CD14-positive monocyte (primary cell): ENCODE measurements at places on chromosomes 4 and X. TPM values are rescaled to one million over a fixed set of nuclear protein-coding genes. Genes with fewer than 3 reads are reported as not detected.

Gene PIR
- 0.05 TPM in 1 of 2 replicates, not detected in the other for polyA plus RNA-seq

- H3K4me1 ChIP-seq = no peaks in the 10 kb centered on the region
- H3K27ac ChIP-seq = no peak overlapping the region
- no peak for DNase-seq
- no peaks in the 10 kb centered on the region for H3K36me3 ChIP-seq
Measured at GRCh38 chr4:151600432-151600831, 160.4 kb downstream of the GATB start.

DNA sequence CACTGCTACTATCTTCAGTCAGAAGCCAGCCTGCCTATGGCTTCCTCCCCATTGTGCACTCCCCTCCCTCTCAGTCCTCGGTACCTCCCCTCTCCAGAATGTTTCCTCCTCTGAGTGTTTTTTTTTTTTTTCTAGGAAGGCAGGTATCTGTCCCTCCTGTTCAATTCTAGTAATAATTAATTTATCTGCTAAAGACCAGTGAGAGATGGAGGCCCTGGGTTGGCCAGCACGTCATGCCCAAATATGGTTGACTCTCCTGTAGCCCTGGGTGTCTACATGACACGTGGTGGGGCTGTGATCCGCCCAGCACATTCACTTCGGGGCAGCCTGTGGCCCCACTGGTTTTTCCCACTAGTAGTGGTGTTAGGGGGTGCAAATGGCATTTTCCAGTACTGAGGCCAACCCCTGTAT, 1.8 kb downstream of the FLNA start:
- no peak overlapping the region for H3K4me3 ChIP-seq
- DNase-seq = no peak
- H3K27ac ChIP-seq = peak overlapping the region; percentile 78
- peaks cover 4% of the 10 kb centered on the region for H3K36me3 ChIP-seq

DNA sequence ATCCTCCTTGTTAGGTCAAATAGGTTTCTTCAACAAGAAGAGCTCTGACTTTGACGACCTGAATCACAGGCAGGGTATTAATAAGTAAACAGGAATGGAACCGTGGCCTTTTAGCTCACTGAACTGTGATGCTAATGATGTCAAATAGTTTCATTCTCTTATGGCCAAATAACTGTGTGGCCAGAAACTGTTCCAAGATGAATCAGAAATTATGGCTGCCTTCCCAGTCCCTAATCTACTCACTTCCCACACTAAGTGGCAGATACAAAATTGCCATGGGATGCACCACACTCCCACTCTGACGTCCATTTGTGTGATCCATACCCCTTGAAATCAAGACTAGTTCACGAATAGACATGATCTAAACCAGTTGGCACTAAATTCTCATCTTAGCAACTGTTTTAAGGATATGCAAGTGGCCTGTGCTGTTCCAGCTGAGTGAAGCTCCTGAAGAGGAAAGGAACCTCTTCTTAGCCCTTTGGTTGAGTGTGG, 455.4 kb downstream of the IL15 start:
- H3K36me3 ChIP-seq = no peaks in the 10 kb centered on the region
- H3K27me3 ChIP-seq = no peaks in the 10 kb centered on the region
- DNase-seq = no peak
- H3K27ac ChIP-seq = no peak overlapping the region
- H3K4me3 ChIP-seq = no peak overlapping the region
- no peaks in the 10 kb centered on the region for H3K4me1 ChIP-seq

Gene PORCN
- 10.5 and 15.6 TPM in 2 replicates for polyA plus RNA-seq

DNA sequence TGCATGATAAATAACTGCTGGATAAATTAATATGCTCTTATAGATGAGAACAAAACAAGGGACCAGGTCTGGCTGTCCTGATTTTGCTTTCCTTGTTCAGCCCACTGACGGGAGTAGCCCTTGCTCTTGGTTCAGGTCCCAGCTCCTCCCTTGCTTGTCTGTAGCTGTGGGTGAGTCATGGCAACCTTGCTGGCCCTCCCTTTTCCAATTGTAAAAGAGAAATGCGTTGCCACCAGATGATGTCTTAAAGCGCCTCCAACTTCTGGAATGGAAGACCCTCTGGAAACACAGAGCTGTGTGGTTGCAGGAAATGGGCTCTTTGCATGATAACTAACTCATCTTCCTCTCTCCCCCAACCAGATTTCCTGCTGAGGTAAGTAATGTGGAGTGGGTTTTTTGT, 171.4 kb downstream of the AASDH start:
- no peaks in the 10 kb centered on the region for H3K4me1 ChIP-seq
- H3K4me3 ChIP-seq = no peak overlapping the region
- no peak for DNase-seq

- no peaks in the 10 kb centered on the region for H3K27me3 ChIP-seq
- DNase-seq = no peak
- H3K27ac ChIP-seq = no peak overlapping the region
- peaks cover 12% of the 10 kb centered on the region for H3K4me1 ChIP-seq
- no peaks in the 10 kb centered on the region for H3K36me3 ChIP-seq
Measured at GRCh38 chrX:106608016-106608415, 3.8 kb upstream of the RADX start.

- H3K4me3 ChIP-seq = peak overlapping the region; percentile 69
- peak; percentile 53 for DNase-seq
- peak overlapping the region; percentile 94 for H3K27ac ChIP-seq
- peaks cover 10% of the 10 kb centered on the region for H3K36me3 ChIP-seq
- no peaks in the 10 kb centered on the region for H3K27me3 ChIP-seq
Measured at GRCh38 chrX:130084631-130085237, 25.6 kb downstream of the ELF4 start.

- H3K36me3 ChIP-seq = no peaks in the 10 kb centered on the region
- H3K4me3 ChIP-seq = no peak overlapping the region
- no peak overlapping the region for H3K27ac ChIP-seq
- H3K4me1 ChIP-seq = no peaks in the 10 kb centered on the region
- no peak for DNase-seq
Measured at GRCh38 chr4:187480146-187481145, 515.1 kb upstream of the ZFP42 start.

DNA sequence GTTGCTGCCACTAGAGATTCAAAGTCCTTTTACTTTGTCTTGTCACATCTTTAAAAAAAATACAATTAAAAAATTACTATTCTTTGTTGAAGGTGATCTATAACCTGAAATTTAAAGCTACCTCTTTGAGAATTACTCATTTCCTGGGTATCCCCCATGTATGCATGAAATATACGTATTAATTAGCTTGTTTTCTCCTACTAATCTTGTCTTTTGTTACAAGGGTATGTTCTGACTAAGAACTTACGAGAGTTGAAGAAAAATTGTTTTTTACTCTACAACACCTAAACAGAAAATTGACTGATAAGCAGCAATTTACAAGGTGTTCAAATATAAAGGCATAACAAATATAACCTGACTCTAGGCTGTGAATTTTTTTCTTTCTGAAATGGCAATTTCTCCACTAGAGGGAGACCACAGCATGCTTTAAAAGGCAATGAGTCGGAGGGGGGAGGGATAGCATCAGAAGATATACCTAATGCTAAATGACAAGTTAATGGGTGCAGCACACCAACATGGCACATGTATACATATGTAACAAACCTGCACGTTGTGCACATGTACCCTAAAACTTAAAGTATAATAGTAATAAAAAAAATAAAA, 249.6 kb downstream of the OPHN1 start:
- no peak overlapping the region for H3K4me3 ChIP-seq
- peaks cover 7% of the 10 kb centered on the region for H3K4me1 ChIP-seq
- no peak for DNase-seq
- no peak overlapping the region for H3K27ac ChIP-seq
- no peaks in the 10 kb centered on the region for H3K36me3 ChIP-seq

Gene FAM47A
- polyA plus RNA-seq = not detected in 2 replicates

GRCh38 chrX:111875881-111876280, at the start of gene TRPC5OS:
TRPC5OS (plus strand) TSS chrX:111876181; CDS start chrX:111901850, 25,669 bp downstream.
- H3K4me3 ChIP-seq = no peak within 1 kb of the TSS
- no peaks in the 10 kb centered on the region for H3K36me3 ChIP-seq
- H3K4me1 ChIP-seq = no peaks in the 10 kb centered on the region
- no peak for DNase-seq
- no peaks in the 10 kb centered on the region for H3K27me3 ChIP-seq

DNA sequence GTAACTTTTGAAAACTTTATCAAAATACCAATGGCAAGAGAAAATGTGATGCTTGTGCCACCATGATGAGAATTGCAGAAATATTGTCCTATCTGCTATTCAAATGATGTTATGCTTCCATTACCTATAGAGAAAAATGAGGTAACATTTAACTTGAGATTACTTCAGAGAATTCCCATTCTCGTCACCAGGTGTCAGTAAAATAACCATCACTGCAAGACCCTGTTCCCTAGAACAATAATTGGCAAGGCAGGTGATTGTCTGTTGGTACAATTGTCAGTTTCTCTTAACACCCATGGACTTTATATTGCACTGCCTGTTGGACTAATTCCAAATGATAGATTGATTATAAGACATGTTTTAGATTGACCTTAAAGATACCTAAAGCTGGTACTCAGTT, 179.9 kb downstream of the GABRG1 start:
- H3K27me3 ChIP-seq = no peaks in the 10 kb centered on the region
- H3K27ac ChIP-seq = no peak overlapping the region
- H3K4me1 ChIP-seq = no peaks in the 10 kb centered on the region

Gene ABHD18
- 2.1 and 6.1 TPM in 2 replicates for polyA plus RNA-seq

Gene STATH
- polyA plus RNA-seq = not detected in 2 replicates

GRCh38 chr4:132063829-132064228, 1085.3 kb upstream of the PCDH10 start:
- no peaks in the 10 kb centered on the region for H3K4me1 ChIP-seq
- H3K4me3 ChIP-seq = no peak overlapping the region
- no peak overlapping the region for H3K27ac ChIP-seq
- no peak for DNase-seq

Gene MAMLD1
- not detected for polyA plus RNA-seq

DNA sequence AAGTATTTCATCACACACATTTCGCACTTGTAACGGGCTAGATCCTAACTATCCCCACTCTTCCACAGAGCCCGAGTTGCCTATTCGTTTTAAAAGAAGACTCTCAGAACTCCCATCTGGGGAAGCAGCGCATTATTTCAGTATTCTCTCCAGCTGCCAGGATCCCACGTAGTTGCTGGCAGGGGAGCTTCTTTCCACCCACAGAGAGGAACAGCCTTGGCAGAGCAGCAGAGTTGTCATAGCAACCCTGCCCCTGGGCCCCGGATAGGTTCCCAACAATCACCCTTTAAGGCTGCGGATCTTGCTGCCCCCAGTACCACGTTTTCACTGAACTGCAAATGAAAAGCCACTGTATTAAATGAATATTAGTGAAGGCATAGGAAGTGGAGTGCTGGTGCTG, 106.7 kb downstream of the GPM6A start:
- no peaks in the 10 kb centered on the region for H3K4me1 ChIP-seq
- H3K4me3 ChIP-seq = no peak overlapping the region
- no peaks in the 10 kb centered on the region for H3K27me3 ChIP-seq
- no peak overlapping the region for H3K27ac ChIP-seq

- no peak overlapping the region for H3K4me3 ChIP-seq
- no peaks in the 10 kb centered on the region for H3K27me3 ChIP-seq
- no peak overlapping the region for H3K27ac ChIP-seq
- no peak for DNase-seq
Measured at GRCh38 chr4:80489798-80490197, 154.3 kb downstream of the CFAP299 start.

Gene TMPRSS11B
- polyA plus RNA-seq = not detected

GRCh38 chrX:66203114-66203513, 39.1 kb downstream of the HEPH start:
- no peak for DNase-seq
- H3K36me3 ChIP-seq = no peaks in the 10 kb centered on the region
- no peak overlapping the region for H3K4me3 ChIP-seq
- no peak overlapping the region for H3K27ac ChIP-seq
- H3K4me1 ChIP-seq = no peaks in the 10 kb centered on the region

- no peak overlapping the region for H3K27ac ChIP-seq
- no peaks in the 10 kb centered on the region for H3K36me3 ChIP-seq
- DNase-seq = no peak
- no peaks in the 10 kb centered on the region for H3K27me3 ChIP-seq
Measured at GRCh38 chrX:14932136-14932535, 58.9 kb downstream of the MOSPD2 start.

Gene SSX2
- not detected in 2 replicates for polyA plus RNA-seq

DNA sequence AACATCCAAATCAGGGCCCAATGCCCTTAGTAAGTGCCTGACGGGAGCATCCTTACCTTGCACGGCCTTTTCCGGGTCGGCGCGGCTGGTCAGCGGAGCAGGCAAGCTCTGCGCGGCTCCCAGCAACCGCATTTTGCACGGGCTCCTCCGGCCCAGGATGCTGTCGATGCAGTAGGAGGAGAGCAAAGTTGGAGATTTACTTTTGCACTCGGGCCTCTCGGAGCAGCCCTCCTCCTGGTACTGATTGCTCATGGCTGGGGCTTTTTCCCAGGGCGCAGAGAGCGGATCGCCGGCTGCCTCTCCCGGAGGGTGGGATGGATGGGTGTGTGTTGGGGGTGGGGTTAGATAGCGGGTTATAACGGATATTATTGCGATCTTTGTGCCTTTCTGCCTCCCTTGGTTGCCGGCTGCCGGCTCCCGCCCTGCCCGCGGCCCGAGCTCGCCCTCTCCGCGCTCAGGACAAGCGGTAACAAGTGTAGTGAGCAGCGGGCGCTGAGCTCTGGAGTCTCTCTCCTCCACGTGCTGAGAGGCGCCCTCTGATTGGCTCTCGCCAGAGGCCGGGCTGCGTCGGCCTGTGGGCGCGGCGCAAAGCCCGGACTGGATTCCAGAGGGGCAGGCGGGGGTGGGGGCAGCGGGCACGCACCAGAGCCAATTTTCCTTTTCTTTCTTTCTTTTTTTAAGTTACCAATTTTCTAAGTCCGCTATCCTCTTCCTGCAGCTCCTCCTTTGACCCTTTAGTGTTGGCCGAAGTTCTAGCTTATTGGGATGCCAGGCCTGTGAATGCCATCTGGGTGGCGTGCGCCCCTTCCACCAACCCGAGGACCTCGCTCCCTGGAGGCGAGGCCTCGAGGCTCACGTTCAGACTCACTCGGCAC, at the start of gene ARX:
ARX (minus strand) TSS at position 480 of the 875 bp plus-strand sequence; CDS start at position 252, 228 bp downstream.
- H3K27ac ChIP-seq = no peak within 1 kb of the TSS
- H3K27me3 ChIP-seq = peaks cover 64% of the 10 kb centered on the region
- DNase-seq = peak; percentile 16
- H3K4me3 ChIP-seq = peak within 1 kb of the TSS; percentile 42
- no peaks in the 10 kb centered on the region for H3K36me3 ChIP-seq
- peaks cover 21% of the 10 kb centered on the region for H3K4me1 ChIP-seq

Gene SH2D1A
- polyA plus RNA-seq = 0.24 TPM
